ENCODE measurements at places on chromosomes 5 and 9. TPM values are rescaled to one million over a fixed set of nuclear protein-coding genes. Genes with fewer than 3 reads are reported as not detected.

The PCDHA12 gene
- total RNA-seq = not detected

The NTNG2 gene
- not detected for total RNA-seq

The PDE6A gene
- not detected for total RNA-seq

The AQP7 gene
- total RNA-seq = 0.21 TPM

The ARSI gene
- not detected for total RNA-seq

The DIPK1B gene
- not detected for total RNA-seq

The PCDHGA11 gene
- total RNA-seq = 0.13 TPM

The BTNL8 gene
- total RNA-seq = 0.13 TPM

The MBLAC2 gene
- total RNA-seq = 5.2 TPM

The MYMK gene
- total RNA-seq = not detected

The SLC22A4 gene
- total RNA-seq = 0.26 TPM

The RASGEF1C gene
- total RNA-seq = not detected

The FGD3 gene
- total RNA-seq = 14.7 TPM

The HAPLN1 gene
- total RNA-seq = not detected

- DNase-seq = no peak
Measured at GRCh38 chr9:113317777-113318176, 14.6 kb upstream of the RNF183 start.

DNA sequence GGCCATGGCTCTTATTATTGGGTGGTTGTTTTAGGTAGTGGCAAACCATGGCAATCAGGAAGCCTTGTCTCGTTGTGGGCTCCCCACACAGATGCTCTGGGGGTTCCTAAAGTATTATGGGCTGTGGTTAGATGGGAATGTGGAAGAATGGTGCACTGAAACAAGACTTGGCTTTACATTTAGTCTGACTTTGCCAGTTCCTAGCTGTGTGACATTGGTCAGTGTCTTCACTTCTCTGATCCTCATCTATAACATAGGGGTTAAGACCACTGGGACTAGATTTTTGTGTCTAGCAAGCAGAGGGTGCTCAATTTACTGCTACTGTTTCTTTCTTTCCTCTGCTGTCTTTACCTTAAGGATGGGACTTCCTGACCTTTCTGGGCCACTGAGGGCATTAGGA, 149.5 kb downstream of the HSPA4 start:
- no peak for DNase-seq

- no peak for DNase-seq
Measured at GRCh38 chr5:170173227-170173626, 59.6 kb upstream of the C5orf58 start.

- no peak for DNase-seq
Measured at GRCh38 chr5:89300426-89300970, 417.5 kb upstream of the MEF2C start.

GRCh38 chr9:15570769-15571168, 17.9 kb downstream of the CCDC171 start:
- DNase-seq = no peak

DNA sequence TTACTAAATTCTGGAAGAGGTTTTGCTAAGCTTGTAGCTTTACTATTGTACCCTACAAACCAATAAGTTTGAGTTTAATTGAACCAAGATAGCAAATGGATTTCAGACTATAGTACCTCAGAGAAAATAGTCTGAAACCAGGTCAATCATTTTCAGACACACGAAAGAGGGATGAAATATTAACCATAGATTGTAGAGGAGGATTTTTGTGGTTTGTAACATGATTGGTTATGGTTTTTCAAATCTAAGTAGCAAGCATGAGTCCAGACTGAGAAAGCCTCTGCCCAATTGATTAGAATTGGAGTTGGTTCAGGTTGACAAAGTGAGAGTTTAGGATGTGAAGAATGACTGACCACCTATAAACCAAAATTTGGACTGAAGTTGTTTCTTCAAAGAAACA, 562.7 kb upstream of the DMAC1 start:
- DNase-seq = no peak

DNA sequence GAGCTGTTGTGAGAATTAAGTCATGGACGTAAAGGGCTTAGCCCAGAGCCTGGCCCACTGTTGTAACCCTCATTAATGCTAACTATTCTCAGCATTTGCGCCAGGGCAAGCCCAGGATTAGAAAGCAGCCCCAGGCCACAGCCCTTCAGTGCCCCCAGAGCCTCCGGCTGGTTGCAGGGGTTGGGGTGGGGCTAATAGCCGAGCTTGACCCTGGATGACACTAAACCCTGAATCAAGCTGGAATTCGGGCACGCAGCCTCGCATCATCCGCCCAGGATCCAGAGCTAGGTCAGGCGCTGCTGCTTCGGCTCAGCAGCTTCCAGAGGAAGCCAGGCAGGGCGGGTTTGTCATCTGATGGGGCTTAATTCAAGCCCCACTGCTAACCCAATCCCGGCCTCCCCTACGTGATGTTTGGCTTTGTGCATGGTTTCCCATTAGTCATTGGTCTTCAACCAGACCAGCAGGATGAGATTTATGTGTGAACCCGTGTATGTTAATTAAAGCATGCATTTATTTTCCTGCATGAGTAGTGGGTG, 1.2 kb upstream of the MEGF9 start:
- DNase-seq = no peak

DNA sequence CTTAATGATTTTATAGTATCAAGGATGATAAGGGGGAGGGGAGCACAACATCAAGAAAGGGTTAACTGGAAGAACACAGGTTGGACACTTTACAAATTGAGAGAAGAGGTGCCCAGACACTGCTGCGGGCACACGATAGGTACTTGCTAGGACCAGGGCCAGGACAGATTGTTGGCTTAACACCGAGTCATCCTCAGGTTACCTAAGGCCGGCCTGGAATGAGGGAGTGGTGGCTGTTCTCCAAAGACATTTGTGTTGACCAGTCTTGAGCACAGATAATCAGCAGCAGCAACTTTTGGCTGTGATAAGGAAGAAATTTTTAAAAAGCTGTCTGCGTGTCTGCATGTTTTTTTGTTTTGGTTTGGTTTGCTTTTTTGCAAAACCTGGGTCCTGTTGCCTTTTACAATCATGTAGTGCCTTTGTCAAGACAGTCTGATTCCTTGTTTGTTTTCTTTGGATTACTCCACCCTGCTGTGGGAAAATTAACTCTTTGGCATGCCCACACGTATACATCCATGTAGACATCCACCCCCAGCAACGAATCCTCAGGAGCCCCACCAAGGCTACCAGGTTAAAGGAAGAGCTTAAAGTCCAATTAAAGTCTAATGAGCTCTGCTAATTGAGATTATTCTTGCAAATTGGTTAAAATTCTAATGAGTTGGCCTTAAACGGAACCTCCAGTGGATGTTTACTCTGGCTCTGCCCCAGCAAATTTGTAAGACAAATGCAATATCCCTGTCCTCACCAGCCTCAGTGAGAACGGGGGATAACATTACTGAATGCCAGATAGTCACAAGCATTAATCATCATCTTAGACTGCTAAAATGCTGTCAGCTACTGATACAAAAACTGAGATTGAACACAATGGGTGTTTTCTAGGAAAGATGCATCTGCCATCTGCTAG, 382.3 kb downstream of the ACTL7B start:
- peak; percentile 43 for DNase-seq

- DNase-seq = peak; percentile 18
Measured at GRCh38 chr5:55173687-55174230, 782 bp upstream of the CDC20B start.

DNA sequence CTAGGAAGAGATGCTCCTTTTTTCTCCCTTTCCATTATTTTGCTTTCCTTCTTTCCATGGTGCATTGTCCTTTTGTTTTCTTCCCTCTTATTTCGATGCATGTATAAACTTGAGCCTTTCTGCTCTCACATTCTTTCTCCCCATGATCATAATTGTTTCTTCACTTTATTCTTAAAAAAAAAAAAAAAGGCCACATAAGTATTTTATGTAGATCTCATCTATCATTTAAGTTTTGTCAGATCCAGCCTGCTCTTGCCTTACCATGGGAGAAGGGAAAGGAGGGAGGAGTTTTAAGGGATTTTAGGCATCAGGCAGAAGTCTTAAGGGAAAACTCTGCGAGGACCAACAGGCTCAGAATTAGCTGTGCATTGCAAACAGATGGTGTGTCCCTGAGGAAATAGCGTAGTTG, 11.1 kb downstream of the TGFBR1 start:
- DNase-seq = no peak

GRCh38 chr9:129885018-129885669, 49.9 kb downstream of the USP20 start:
- peak; percentile 59 for DNase-seq

GRCh38 chr5:63233361-63233760, 654.7 kb downstream of the LRRC70 start:
- DNase-seq = no peak

DNA sequence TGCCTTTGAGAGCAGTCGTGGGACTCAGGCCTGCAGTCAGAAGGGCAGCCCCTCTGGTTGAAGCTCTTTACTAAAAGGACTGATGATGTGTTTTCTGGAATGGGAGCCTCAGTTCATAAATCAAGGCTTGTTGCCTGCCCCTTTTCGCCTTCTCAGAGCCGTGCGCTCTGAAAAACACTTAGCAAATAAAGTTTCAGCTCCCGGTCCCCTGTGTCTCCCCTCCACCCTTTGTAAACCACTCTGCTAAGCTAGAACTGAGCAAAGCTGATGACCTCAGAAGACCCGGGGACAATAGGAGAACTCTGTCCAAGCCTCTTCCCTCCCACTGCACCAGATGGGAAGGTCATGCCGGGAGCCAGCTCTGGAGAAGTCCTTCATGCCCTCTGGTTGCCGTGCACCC, 39.3 kb upstream of the ADRA1B start:
- no peak for DNase-seq

GRCh38 chr5:117504305-117504704, 929.7 kb upstream of the SEMA6A start:
- DNase-seq = no peak

GRCh38 chr9:5265939-5266338, 34.7 kb downstream of the INSL4 start:
- no peak for DNase-seq

DNA sequence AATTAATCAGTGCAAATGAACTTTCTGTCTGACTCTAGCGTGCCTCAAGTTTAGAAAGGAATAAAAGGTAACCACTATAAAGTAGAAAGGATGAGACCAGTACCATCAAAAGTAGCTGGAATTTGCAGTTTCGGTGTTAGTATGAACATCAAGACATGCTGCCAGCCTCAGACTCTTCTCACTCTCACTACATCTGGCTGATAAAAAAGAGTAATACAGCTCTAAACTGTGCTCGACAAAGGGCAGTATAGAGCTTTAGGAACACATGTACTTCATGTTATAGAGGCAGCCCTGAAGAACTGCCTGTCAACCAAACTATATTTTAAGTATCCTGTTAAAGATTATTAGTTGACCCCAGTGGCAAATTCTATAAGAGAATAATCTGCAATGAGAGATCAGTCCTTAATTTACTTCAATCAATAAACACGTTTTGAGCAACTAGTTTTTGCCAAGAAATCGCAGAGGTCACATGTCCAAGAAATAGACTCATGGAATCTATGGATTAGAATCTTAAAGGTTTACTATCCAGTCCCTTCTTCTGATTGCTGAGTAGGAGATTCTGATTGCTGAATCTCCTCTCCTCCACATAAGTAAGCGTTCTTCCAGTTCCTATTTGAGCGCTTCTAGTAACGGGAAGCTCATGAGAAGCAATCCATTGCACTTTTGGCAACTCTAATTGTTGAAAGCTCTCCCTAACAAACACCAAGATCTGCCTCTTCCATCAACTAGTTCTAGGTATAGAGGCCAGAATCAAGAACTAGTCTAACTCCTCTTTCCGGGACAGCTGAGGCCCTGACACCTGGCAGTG, 941 bp downstream of the XPA start:
- DNase-seq = peak; percentile 60

DNA sequence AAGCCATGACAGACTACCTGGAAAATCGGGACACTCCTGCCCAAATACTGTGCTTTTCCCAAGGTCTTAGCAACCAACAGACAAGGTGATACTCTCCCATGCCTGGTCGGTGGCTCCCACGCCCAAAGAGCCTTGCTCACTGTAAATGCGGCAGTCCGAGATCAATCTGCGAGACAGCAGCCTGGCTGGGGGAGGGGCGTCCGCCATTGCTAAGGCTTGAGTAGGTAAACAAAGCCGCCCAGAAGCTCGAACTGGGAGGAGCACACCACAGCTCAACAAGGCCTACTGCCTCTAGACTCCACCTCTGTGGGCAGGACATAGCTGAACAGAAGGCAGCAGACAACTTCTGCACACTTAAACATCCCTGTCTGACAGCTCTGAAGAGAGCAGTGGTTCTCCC, 272.1 kb upstream of the CCNG1 start:
- no peak for DNase-seq

GRCh38 chr5:171340042-171340441, 31.0 kb downstream of the TLX3 start:
- no peak for DNase-seq

GRCh38 chr5:83492331-83492730, 20.8 kb downstream of the VCAN start:
- no peak for DNase-seq

- DNase-seq = no peak
Measured at GRCh38 chr9:95435074-95435728, 81.6 kb downstream of the PTCH1 start.
